ENCODE measurements at places on chromosomes 5 and 9.

- no peak for DNase-seq
Measured at GRCh38 chr9:129126749-129127618, 15.8 kb downstream of the PTPA start.

DNA sequence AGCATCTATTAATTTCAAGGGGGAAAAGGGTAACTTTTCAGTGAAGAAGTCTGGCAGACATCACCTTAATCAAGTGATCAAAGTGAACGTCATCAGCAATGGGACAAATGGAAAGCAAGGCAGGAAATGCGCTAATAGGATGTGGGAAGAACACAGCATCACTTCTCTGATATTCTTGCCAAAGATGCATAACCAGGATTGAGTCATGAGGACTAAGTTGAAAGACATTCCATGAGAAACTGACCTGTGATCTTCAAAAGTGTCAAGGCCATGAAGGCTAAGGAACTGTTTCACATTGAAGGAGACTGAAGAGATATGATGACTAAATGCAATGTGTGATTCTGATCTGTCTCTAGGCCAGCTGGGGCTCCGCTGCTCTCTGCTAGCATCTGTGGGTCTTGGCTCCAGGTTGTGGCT, 92.9 kb downstream of the NDFIP1 start:
- DNase-seq, result no peak

- DNase-seq, result no peak
Measured at GRCh38 chr9:92425474-92425873, 1.2 kb upstream of the OMD start.

- no peak for DNase-seq
Measured at GRCh38 chr5:73387601-73388305, 60.8 kb downstream of the FOXD1 start.

DNA sequence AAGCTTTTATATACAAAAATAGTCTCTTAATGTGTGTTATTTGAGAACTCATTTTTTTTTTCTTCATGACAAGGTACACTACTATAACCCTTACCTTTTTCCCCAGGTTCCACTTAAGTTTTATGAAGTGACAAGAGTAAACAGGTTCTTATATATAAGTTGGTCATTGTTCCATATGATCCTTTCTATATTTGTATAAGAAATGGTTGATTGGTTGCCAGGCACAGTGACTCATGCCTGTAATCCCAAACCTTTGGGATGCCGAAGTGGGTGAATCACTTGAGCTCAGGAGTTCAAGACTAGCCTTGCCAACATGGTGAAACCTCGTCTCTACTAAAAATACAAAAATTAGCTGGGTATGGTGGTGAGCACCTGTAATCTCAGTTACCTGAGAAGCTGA, 108.3 kb downstream of the PCSK1 start:
- DNase-seq, result no peak

DNA sequence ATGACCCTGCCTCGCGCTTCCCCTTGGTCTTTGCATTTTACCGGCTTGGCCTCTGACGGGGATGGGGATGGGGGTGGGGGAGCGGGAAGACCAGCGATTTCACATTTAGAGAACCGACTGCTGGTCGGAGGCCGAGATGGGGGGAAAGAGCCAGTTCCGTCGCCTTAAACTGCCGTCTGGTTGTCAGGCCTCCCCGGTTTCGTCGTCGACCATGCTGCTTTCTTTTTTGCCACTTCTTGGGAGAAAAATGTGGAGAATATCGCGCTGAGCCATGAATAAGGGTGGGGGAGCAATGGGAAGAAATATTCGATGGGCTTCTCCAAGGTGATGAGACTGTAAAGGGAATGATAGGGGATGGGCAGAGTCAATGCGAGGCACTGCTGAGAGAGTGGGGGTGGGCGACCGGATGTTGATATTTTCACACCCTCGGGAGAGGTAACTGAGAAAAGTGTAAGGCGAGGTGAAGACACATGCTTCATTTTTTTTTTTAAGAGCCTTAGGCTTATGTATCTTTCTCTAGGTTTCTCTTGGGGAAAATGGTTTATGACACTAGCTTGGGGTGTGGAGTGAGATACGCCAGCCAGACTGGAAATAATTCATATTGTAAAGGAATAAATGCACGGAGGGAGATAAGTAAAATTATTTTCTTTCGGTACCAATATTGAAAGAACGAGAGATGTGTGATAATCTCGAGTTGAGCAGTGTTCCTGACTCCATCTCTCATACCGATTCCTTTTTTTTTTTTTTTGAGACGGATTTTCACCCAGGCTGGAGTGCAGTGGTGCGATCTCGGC, 1.1 kb downstream of the KIF2A start:
- DNase-seq, result no peak

DNA sequence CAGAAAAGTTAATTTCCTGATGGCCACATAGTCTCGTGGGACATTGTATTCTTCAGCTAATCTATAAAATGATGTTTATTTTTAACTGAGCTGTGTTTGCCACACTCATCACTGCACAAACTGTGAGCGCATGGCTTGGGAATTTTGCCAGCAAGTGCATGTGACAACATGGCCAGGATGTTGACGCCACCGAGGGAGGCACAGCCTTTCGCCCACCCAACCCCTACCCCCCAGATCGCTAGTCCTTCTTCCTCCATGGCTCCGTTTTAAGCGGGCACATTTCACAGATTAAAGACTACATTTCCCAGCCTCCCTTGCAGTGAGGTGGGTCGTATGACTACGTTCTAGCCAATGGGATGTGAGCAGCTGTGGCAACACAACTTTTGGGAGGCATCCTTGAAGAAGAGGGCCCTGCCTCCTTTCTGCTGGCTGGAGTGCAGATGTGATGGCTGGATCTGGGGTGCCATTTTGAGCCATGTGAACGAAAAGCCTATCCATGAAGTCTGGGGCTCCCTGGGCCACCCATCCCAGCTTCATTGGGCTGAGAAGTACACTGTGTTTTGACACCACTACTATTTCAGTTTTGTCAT, 7.9 kb downstream of the NRARP start:
- DNase-seq, result no peak

GRCh38 chr5:98602534-98603112, 170.8 kb upstream of the RGMB start:
- no peak for DNase-seq

- peak; percentile 5 for DNase-seq
Measured at GRCh38 chr5:171131497-171131896, 177.6 kb upstream of the TLX3 start.

GRCh38 chr9:81268048-81268447, 421.3 kb downstream of the TLE1 start:
- DNase-seq, result no peak

- no peak for DNase-seq
Measured at GRCh38 chr9:116594547-116594946, 92.6 kb upstream of the TRIM32 start.

DNA sequence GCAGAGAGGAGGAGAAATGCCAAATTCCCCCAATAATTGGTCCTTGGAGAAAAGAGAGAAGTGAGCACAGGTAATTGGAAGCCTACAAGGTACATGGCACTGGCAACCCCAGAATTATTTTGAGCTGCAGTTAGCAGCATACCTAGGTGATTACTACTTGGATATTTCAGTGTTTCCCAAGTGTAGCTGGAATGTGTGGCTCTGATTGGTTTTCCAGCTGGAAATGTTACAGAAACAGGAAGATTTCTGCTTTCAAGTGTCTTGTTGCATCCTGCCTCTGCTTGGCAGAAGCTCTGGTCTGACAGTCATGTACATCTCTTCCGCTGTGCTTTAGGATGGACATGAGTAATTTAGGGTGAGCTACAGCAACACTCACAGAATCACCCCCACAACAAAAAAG, 262.1 kb downstream of the ENC1 start:
- DNase-seq, result no peak

GRCh38 chr9:116238776-116239340, 85.3 kb downstream of the PAPPA start:
- DNase-seq, result no peak

GRCh38 chr5:134371834-134372340, 518 bp downstream of the UBE2B start:
- no peak for DNase-seq

DNA sequence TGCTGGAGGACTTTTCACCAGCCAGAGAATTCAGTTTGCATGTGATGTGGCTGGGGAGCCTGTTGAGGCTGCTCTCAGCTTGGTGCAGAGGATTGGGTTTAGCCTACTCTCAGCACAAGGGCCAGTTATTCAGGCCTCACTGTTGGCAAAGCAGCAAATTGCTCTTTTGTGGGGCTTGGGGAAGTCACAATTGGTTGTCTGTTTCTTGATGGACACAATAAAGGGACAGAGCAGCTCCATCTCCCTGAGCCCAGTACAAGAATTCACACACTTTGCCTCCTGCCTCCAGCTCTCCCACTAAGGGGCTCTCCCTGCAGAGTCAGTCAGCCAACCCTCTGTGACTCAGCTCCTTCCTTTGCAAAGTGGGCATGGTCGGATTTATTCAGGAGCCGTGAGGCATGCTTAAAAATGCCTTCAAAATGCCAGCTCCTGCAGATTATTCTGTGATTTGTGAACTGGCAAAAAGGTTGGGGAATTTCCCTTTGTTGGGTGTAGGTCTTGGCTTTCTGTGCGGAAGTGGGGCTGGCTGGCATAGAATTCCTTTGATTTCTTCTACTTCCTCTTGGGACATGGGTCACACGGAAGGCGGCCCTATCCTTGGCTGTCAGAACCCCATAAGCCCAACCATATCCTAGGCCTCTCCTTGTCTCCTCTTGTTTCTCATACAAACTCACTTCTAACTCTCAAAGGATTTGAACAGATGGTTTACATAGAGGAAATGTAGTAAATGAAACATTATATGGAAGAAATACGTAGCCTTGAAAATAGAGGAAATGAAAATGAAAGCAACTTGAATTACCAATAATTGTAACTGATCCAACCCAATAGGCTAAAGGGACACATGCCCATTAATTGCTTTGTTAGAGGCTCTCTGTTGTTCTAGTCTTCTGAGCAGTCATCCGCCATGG, 118.7 kb upstream of the CD180 start:
- DNase-seq, result no peak
